ENCODE measurements at places on chromosomes 16 and 17. TPM values are rescaled to one million over a fixed set of nuclear protein-coding genes. Genes with fewer than 3 reads are reported as not detected.
A peak's percentile ranks its signal among the peaks of the same experiment; 100 is the strongest.

GRCh38 chr16:74092336-74092735, 204.3 kb upstream of the PSMD7 start:
- H3K4me1 ChIP-seq, result no peaks in the 10 kb centered on the region
- H3K27me3 ChIP-seq, result no peaks in the 10 kb centered on the region
- no peak overlapping the region for H3K4me3 ChIP-seq
- H3K27ac ChIP-seq, result no peak overlapping the region
- no peak for DNase-seq
- no peaks in the 10 kb centered on the region for H3K36me3 ChIP-seq

CYTH1 gene
- total RNA-seq, result 137 TPM

DNA sequence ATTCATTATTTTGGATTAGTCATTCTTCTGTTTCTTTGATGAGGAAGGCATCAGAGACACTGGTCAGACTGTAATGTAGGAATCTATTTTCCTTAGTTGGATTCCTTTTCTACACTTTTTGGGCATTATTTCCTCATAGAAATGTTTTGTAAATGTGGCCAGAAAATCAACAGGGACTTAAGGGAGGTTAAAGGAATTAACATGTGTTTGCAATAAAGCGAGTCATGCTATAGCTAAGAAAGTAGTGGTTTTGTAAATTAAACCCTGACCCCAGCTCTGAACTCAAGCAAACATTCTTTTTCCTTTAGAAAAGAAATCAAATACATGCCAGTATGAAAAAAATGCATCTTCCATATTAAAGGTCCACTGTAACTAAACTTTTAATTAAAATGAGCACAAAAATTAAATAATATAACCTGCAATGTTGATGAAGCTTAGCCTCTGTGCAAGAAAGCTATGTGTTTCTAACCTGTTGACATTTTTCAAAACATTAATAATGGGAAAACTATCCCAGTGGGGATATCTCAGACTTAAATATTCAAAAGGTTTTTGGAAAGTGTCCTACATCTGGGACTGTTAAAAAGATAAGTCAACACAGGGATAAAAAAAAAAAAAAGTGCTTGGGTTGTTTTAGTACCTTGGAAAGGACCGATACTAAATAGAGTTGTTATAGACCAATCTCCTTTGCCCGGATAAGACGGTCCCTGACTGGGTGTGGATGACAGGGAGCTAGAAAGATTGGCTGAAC, 428.0 kb downstream of the CA10 start:
- no peaks in the 10 kb centered on the region for H3K4me1 ChIP-seq
- no peaks in the 10 kb centered on the region for H3K27me3 ChIP-seq
- no peak overlapping the region for H3K27ac ChIP-seq
- peak; percentile 35 for DNase-seq

CDC27 gene
- total RNA-seq, result 104 TPM

DNA sequence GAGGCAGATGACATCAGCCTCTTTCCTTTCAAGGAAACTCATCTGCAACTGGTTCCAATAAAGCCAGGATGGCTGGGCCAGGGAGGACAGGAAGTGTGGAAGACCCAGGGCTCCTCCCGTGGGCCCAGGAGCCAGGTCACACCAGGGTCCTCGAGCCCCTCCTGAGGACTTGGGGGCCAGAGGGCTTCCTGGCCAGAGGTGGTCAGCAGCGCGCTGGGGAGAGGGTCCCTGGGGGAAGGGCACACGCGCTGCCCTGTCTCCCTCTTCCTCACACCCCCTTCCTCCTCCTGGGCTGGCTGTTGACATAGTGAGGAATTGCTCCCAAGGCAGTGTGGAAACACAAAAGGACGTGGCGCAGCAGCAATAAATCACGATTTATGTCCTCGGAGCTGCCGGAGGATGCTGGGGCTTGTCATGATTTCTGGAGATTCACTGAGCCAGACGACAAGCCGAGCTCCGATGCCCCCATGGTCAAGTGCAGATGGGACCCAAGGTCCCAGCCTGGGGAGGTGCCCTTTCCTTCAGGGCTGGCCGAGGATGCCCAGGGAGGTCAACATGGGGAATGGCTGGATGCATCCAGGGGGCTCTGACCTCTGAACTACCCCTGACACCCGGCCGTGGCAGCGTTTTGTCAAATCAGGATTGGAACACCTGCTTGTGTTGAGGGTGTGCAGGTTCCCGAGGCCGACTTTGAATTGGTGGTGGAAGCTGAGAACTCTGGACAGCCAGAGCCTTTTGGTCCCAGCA, 152.6 kb downstream of the IRF8 start:
- no peak for DNase-seq
- H3K4me3 ChIP-seq, result no peak overlapping the region
- no peaks in the 10 kb centered on the region for H3K4me1 ChIP-seq

DNA sequence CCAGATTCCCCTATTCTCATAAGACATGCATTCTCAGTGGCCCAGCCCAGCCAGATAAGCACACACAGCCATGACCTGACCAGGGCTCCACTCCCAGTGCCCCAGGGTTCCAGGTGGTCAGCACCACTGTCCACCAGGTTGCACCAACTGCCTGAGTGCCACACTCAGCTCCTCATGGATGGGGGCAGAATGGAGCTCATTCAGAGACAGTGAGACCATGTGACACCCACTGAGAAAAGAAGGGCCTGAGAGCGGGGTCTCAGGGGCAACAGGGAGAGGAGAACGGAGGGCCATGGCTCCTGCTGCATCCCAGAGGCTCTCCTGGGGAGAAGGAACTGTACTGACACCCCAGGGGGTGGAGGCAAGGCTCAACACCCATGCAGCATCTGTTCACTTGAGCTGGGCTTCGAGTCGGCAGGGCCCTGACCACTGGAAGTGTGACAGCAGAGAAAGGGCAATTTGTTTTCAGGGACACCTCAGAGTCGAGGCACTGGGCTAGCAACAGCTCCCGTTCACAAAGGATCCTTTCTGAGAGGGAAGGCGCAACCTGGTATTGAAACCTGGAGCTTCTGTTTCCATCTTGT, 18.7 kb upstream of the SLC38A8 start:
- DNase-seq, result no peak
- H3K36me3 ChIP-seq, result peaks cover 100% of the 10 kb centered on the region
- H3K4me1 ChIP-seq, result no peaks in the 10 kb centered on the region
- no peak overlapping the region for H3K27ac ChIP-seq

DNA sequence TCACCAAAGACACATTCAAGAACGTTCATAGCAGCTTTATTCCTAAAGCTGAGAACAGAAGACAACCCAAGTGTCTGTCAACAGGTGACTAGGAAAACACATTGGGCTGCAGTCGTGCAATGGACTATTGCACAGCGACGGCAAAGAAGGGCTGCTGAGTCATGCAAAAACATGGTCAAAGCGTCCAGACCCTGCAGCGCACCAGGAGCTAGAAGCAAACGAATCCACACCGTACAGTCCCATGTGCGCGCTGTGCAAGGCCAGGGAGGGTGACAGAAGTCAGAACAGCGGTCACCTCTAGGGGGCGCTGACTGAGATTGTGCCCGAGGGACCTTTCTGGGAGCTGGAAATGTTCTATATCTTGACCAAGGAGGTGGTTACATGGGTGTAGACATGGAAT, 266.4 kb downstream of the MAF start:
- H3K4me3 ChIP-seq, result no peak overlapping the region
- DNase-seq, result no peak
- H3K36me3 ChIP-seq, result no peaks in the 10 kb centered on the region
- H3K27me3 ChIP-seq, result no peaks in the 10 kb centered on the region
- H3K27ac ChIP-seq, result no peak overlapping the region

NGFR gene
- total RNA-seq, result 3.1 TPM

TAC4 gene
- total RNA-seq, result not detected

DNA sequence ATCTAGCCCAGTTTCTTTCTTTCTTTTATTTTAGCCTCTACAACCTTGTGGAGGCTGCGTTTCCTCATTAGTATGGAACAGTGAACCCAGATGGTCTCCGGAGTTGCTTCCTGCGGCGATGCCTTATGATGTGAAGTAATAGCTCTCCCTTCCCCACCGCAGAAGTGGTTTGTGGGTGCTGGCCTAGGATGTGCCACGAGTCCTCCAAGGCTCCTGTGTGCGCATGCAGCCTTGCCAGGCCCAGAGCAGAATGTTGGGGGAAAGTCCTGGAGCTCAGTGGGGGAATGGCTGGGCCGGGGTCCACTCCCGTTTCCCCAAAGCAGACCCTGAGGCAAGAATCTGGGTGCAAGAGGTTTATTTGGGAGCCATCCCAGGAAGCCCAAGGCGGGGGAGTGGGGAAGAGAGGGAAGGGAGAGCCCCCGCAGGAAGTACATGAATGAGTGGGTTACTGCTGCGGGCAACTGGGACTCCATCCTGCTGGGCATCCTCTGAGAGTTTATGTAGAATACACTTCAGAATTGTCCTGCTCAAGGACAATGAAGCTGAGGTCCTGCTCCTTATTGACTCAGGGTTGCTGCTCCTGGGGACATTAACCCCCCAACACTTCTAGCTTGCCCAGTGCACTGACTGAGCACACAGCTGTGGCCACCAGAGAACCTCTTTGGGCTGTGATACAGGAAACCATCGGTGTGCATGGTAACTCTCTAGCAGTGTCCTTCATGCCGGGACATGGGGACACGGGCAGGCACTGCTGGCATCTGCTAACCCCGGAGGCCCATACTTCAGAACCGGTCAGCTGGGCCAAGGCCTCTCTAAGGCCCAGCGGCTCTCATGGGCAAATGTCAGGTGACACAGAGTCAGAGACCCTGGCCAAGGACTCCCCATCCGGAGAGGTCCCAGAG, 3.7 kb upstream of the HCRT start:
- H3K4me3 ChIP-seq, result no peak overlapping the region
- H3K4me1 ChIP-seq, result peaks cover 21% of the 10 kb centered on the region
- H3K36me3 ChIP-seq, result no peaks in the 10 kb centered on the region
- H3K27ac ChIP-seq, result no peak overlapping the region
- no peaks in the 10 kb centered on the region for H3K27me3 ChIP-seq

DNA sequence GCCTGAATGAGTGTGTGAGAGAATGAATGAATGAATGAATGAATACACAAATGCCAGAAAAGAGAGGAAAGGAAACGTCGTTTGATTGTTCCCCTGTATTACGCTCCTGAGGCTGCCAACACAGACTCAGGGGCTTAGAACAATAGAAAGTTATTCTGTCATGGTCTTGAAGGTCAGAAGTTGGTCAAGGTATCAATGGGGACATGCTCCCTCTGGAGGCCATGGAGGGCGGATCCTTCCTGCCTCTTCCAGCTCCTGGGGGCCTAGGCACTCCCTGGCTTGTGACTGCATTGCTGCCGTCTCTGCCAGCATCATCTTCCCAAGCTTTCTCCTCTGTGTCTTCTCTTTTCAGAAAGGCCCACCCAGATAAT, 1.5 kb upstream of the SLC38A8 start:
- peaks cover 4% of the 10 kb centered on the region for H3K4me1 ChIP-seq
- H3K4me3 ChIP-seq, result no peak overlapping the region
- H3K27ac ChIP-seq, result no peak overlapping the region
- no peak for DNase-seq
- H3K27me3 ChIP-seq, result peaks cover 12% of the 10 kb centered on the region
- peaks cover 5% of the 10 kb centered on the region for H3K36me3 ChIP-seq

DNA sequence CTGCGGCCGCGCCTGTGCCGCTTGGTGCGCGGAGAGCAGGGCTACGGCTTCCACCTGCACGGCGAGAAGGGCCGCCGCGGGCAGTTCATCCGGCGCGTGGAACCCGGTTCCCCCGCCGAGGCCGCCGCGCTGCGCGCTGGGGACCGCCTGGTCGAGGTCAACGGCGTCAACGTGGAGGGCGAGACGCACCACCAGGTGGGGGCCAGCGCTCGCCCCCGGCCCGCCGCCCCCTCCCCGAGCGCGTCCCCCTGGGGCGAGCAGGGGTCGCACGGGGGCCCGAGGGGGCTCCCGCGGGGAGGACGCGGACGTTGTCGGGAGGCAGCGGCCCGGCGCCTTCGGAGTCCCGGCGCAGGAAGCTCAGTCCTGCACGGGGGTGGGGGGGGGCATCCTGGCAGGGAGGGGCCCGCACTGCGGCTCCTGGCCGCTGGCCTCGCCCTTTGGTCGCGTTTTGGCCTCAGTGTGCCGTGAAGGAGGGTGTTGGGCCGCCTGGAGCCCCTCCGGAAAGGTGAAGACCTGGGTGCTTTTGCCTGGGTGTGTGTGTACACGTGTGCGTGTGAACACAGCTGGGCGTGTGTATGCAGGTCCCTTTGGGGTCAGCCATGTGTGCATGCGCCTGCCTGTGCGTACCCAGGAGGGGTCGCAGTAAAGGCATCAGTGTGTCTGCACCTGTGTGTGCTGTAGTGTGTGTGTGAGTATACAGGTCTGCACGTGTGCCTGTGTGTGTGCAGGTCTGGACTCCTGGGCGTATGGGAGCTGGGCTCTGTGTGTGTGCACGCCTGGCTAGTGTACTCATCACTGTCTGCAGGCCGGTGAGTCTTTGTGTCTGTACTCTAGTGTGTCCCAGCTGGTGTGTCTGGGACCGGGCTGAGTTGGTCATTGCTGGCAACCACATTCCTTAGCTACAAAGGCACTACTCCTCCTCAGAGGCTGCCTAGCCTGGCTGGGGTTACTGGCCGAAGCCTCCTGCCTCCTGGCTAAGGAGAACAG, 615 bp downstream of the NHERF2 start:
- peaks cover 75% of the 10 kb centered on the region for H3K4me1 ChIP-seq
- peak overlapping the region; percentile 95 for H3K27ac ChIP-seq
- H3K27me3 ChIP-seq, result peaks cover 13% of the 10 kb centered on the region
- DNase-seq, result peak; percentile 66

DNA sequence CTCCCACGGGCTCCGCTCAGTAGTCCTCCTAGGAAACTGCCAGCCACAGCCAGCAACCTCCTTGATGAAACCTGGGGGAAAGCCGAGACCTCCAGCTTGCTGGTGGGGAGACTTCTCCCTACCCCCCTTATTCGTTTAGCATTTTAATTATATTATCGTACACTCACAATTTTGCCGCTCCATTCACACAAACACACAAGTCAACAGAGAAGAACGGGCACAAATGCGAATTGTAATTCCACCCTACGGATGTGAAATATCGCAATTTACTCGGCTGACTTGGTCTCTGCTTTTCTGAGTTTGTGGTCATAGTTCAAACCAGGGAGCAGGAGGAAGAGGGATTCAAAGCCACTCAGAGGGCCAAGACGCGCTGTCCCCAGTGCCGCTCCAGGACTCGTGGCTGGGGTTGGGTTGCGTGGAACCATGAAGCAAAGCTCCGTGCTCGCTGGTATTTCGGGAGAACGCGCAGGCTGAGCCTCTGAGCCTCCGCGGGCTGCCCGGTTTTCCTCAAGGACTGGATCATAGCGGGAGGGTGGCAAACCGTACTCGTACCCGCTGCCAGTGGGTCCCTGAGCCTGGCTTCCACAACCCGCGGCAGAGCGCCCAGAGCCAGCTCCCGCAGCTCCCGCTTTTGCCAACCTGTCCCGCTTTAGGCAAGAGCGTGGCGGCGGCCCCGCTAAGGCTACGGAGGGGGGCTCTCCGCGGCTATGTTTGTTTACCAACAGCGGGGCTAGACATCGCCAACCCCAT, 2.0 kb downstream of the LHX1 start:
- H3K4me3 ChIP-seq, result no peak overlapping the region
- H3K36me3 ChIP-seq, result no peaks in the 10 kb centered on the region
- peaks cover 100% of the 10 kb centered on the region for H3K27me3 ChIP-seq
- H3K27ac ChIP-seq, result no peak overlapping the region
- no peak for DNase-seq
- H3K4me1 ChIP-seq, result peaks cover 54% of the 10 kb centered on the region

DNA sequence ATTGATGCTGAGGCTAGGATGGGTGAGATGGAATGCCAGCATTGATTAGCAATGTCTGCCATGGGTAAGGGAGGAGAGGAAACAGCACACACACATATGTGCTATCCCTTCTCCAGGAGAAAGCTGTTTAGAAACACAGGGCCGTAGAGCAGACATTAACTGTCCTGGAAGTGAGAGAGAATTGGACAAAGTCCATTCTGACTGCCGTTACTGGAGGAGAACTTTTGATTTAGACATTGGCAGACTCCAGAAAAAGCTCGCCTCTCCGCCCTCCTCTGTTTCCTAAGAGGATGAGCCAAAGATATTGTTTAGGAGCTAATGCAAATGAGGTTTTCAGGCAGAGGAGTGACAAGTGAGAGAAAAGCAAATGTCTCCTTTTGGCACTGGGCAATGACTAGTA, 237.0 kb downstream of the HAPSTR1 start:
- no peak for DNase-seq
- H3K36me3 ChIP-seq, result no peaks in the 10 kb centered on the region
- H3K27me3 ChIP-seq, result no peaks in the 10 kb centered on the region
- peaks cover 6% of the 10 kb centered on the region for H3K4me1 ChIP-seq
- H3K27ac ChIP-seq, result no peak overlapping the region

Measured in stomach (tissue), 19 donors.